Left lung (tissue), 14 donors: ENCODE measurements at places on chromosomes 2 and 18. TPM values are rescaled to one million over a fixed set of nuclear protein-coding genes. Genes with fewer than 3 reads are reported as not detected.

DNA sequence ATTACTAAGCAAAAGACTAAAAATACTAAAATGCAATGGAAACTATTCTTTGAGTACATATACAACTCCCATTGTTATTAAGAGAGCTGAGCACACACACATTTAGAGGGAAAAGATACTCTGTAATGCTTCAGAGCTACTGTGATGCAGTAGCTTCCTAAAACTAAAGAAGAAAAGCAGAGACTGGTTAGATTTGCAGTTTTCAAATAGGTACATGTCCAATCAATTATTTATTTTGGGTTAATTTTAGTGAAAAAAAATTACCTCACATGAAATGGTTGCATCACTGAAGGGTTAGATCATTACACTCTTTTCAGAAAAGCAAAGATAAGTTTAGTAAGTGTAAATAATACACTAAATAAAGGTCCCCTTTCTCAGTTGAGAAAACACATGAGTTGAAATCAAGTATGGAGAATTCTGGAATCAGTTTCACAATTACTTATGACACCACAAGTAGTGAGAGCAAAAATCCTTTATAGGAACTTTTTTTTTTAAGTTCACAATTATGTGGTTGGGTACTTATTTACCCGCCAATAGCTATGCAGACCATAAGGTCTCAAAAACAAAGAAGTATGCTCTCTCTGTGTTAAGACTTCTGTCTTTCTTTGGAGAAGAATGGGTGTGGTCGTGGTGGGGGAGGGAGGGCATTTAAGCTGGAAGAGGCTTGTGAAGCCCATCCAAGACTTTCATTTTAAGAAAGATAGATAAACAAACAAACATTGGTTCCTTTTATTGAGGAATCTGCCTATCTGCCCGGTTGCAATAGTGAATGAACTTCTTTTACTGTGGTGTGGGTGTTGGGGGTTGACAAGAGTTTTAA is 25.3 kb upstream of the SERTAD2 start:
- H3K4me3 ChIP-seq: no peak overlapping the region
- peaks cover 7% of the 10 kb centered on the region for H3K4me1 ChIP-seq
- no peak for DNase-seq
- no peak overlapping the region for H3K27ac ChIP-seq

DNA sequence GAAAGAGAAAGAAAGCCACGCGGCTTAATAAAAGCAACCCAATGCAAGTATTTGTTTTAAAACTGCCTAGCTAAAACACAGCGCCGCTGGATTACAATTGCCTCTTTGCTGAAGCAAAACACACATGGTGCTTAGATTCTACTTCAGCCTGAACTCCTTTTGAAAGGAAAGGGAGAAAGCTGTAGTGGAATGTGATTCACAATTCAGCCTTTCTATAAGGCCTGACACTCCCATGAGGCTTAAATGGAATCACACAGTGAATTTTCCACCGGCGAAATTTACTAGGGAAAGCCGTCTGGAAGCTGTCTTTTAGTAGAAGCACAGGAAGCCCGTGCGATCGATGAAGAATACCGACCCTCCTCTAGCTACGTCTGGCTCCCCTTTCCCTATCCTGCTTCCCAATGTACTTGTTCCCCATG is 348.0 kb downstream of the DLGAP1 start:
- H3K4me1 ChIP-seq: no peaks in the 10 kb centered on the region
- no peak for DNase-seq
- no peaks in the 10 kb centered on the region for H3K36me3 ChIP-seq

DNA sequence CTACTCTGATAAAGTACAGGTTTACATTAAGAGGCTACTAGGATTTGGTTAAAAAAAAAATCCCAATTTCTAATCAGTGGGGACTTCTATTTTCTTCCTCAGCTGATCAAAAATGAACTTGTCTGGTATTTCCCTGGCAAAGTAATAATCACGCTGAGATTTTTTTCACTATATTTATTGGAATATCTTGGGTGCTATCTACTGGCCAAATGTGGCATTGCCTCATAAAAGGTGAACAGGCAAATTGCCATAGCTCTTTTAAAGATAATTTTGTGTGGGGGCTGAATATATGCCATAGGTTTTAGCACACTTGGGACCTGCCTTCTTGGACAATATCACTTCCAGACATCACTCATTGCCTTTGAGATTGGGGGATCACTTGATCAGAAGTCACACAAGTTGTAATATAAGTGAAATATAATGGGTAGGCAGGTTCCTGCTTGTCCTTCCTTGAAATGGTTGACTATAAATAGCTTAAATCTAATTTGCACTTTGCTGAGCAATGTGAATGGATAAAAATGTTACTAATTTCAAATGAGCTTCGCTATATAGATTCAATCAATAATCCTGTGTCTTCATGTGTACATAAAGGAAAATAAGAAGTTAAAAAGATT is 7.0 kb upstream of the NXPH2 start:
- peaks cover 7% of the 10 kb centered on the region for H3K27me3 ChIP-seq
- peaks cover 3% of the 10 kb centered on the region for H3K4me1 ChIP-seq
- H3K36me3 ChIP-seq: no peaks in the 10 kb centered on the region
- DNase-seq: no peak

DNA sequence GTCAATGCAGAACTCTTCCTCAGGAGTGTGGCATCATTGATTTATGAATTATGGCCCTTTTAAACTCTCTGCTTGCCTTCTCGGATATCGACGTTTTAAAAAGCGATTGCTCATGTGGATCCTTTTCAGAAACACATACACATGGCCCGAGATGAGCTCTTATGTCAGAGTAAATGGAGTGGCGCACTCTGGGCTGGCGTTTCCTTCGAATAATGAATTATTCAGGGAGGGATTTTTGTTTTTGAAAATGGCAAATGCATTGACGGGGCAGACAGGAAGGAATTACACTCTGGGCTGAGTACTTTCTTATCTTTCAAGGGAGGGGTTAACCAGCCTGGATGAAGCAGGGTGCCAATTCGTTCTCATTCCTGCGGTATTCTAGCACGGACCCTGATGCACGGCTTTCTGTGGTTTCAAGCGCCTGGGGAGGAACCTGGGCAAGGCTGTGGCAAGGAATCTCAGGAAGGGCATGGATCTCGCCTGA is 142.7 kb downstream of the PRKCE start:
- peaks cover 11% of the 10 kb centered on the region for H3K4me1 ChIP-seq
- no peaks in the 10 kb centered on the region for H3K36me3 ChIP-seq
- no peak for DNase-seq
- H3K27ac ChIP-seq: no peak overlapping the region
- no peak overlapping the region for H3K4me3 ChIP-seq
- no peaks in the 10 kb centered on the region for H3K27me3 ChIP-seq

Gene SGPP2
- total RNA-seq: 28.2 TPM

Gene MC5R
- total RNA-seq: not detected

DNA sequence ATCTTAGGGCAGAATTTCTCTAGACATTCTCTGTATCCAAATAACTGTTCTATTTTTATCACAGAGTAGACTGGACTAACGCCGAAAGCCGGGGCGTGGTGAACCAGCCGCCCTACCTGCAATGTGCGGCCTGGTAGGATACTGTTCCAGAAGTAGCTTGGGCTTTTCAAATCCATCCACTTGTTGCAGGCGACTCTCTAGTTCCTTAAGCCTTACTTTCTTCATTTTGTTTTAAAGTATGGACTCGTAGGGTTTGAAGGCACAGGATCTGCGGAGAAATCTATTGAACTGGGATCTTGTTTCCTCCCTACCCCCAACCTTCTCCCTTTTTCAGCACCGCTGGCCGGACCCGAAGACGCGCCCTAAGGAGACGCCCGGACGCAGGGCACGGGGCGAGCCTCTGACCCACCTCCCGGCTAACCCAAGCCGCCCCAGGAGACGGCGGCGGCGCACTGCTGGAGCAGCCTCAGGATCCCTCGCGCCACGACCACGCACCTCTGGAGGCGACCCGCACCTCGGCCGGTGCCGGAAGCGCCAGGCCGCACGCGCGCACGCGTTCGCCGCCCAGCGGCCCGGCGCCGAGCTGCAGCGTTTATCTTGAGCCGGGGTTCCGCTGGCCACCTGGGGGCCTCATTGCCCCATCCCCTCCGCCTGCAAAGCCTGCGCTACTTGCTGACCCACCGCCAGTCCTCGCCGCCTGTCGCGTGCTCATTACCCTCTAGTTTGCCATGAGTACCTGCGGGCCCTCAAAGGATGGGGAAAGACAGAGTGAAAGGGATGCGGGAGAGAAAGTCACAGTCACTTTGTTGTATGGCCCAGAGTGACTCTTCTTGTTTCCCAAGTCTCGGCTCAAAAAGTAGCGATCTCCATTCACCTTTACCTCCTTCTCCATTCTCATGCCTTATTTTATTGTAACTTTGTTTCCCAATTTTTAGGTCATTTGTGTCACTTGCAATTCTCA is at the start of gene METTL5:
METTL5 (minus strand) TSS at position 533 of the 961 bp plus-strand sequence; CDS start at position 225, 308 bp downstream.
- peak within 1 kb of the TSS; percentile 73 for H3K4me3 ChIP-seq
- H3K27ac ChIP-seq: peak within 1 kb of the TSS; percentile 82
